Stimulated activated CD4-positive, alpha-beta T cell treated with anti-CD3 and anti-CD28 coated beads, Interleukin-1b, Interleukin-23, amount 100 ng/mL, for 24 hours (primary cell): ENCODE measurements at places on chromosomes 7 and 10.

- no peak for DNase-seq
Measured at GRCh38 chr10:87927091-87927490, 63.7 kb downstream of the PTEN start.

DNA sequence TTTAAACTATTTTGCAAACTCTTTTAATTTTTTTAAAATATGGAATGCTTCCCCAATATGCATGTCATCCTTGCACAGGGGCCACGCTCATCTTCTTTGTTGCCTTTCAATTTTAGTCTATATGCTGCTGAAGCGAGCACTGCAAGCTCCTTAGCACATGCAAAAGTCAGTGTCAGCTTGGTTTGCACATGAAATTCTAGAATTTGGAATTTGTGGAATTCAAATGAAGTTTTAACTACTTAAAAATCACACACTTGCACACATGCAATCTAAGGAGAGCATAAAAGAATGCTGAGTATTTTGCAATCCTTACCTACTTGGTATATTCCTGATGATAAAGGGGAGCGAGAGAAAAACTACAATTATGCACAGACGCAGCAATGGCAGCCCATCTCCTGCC, 78.3 kb upstream of the ATP6V0A4 start:
- DNase-seq: no peak

GRCh38 chr7:143046426-143046851, 5.7 kb upstream of the OR6V1 start:
- no peak for DNase-seq

DNA sequence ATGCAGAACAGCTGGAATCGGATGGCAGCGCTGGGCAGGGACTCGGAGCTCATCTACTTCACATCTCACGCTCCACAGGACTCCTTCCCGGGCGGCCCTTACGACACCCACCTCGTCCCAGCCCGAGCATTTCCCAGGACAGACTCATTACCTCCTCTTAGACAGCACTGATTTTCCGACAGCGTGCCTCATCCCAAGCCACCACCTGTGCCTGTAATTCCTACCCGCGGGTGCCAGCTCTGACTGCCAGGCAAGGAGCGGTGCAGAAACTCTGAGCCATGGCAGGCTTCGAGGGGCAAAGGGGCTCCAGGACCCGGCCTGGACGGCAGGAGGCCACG, 25.6 kb downstream of the GPER1 start:
- DNase-seq: no peak

GRCh38 chr7:92732316-92733036, 103.9 kb downstream of the CDK6 start:
- no peak for DNase-seq

- no peak for DNase-seq
Measured at GRCh38 chr10:69096045-69096444, 8.1 kb downstream of the SRGN start.

DNA sequence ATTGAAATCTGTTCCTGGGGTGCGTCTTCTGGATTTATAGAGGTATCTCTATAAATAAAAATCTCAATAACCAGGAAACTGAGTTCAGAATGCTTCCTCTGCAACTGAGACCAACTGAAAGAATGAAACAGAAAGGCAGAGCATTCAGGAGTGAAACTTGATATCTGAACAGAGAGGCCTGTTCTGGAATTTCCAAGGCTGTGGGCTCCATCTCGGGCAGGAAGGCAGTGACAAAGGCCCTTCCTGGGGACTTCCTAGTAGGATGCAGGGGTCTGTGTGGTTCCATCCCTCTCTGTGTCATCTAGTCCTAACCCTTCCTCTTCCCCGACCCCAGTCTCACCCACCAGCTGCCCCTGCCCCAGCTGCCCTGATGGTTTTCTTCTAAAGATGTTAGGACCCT, 52.0 kb downstream of the JCAD start:
- no peak for DNase-seq

DNA sequence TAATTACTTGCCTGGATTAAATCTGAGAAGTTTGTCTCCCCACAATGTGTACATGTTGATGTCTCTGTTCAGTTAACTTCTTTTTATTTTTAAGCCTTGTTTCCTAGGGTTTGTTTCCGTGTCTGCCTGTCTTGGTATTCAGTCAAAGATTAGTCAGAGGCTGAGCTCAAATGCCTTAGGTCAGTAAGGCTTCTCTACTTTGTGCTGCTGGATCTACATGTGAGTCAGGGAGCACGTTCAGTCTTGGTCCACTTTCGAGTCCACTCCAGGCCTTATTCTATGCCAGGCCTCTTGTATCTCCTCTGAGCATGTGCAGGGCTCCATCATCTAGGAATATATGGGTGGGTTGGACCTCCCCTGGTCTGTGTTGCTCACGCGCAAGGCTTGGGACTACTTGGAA, 93.3 kb upstream of the FZD8 start:
- no peak for DNase-seq

DNA sequence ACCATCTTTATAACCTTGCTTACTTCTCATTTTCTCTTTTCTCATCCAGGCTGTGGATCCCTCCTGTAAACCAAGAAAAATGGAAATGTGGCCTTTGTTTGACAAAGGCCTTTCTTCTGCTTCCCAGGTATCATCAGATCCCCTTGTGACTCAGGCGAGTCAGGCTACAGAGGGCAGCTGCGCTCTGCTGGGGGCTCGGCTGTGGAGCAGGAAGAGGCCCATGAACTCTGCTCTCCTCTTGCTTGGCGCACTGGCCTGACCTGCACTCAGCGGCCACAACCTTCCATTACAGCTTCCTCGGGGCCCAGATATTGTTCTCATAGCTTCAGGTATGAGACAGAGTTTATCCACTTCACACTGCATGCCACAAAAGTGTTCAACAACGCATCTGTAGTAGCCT, 457.6 kb upstream of the COBL start:
- no peak for DNase-seq

DNA sequence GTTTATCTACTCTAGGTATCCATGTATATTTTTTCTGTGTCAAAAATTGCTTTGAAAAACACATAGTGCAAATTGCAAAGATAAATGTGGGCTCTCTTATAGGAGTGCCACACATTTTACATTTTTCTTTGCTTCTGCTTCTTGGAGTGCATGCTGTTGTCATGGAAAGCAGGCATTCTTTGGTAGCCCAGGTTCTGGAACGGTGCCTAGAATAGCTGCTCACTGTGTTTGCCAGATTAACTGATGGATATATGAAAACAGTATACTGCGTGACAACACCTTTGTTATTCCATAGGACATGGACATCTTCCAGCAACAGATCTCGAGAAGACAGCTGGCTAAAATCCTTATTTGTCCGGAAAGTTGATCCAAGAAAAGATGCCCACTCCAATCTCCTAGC, 13.4 kb downstream of the NIPSNAP2 start:
- DNase-seq: no peak

- peak; percentile 59 for DNase-seq
Measured at GRCh38 chr10:34638406-34639054, 176.6 kb downstream of the PARD3 start.

DNA sequence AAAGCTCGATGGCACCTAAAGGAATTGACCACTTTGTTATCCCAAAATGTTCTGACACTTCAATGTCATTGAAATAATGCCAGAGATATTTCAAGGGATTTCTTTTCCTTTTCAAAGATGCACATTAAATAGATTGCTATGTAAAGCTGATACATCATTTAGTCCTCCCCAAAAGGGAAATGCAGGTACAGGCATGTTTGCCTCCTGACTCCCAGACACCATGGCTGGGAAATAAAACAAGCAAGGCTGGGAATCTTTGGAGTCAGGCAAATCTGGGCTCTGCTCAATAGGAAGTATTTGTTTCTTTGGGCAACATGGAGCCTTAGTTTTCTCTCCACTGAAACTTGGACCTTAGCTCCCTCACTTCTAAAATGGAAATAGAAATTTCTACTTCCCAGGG, 230.8 kb upstream of the LRRTM3 start:
- no peak for DNase-seq

DNA sequence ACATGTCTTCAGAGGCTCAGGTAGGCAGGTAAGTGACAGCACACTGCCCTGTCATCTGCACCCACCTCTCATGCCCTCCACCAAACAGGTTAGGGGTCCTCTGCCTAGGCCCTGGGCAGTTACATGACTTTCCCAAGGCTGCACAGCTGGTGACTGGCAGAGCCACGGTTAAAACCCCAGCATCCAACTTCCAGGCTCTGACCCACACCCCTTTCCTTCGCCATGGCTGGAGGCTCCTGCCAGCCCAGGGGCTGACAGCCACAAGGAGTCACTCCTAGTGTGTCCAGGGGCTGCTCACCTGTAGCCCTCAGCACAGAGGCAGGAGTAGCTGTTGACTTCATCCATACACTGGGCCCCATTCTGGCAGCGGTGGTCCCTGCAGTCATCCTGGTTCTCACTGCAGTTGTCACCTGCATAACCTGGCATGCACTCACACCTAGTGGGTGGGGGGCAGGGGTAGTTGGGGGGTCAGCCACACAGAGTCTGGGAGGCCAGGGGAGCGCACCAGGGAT, 175.0 kb downstream of the SLIT1 start:
- no peak for DNase-seq

DNA sequence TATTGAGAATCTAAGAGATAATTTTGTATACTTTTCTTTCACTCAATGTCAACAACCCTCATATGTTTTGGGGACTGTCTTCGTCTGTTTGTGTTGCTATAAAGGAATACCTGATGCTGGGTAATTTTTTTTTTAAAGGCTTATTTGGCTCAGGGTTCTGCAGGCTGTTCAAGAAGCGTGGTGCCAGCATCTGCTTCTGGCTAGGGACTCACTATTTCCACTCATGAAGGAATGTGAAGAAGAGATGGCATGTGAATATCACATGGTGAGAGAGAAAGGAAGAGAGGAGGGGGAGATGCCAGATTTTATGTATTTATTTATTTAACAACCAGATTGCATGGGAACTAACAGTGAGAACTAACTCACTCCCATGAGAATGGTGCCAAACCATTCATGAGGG, 827.4 kb upstream of the PHF14 start:
- no peak for DNase-seq
